ENCODE measurements at places on chromosomes 7 and 10. TPM values are rescaled to one million over a fixed set of nuclear protein-coding genes. Genes with fewer than 3 reads are reported as not detected.

SORBS1 gene
- total RNA-seq: 0.12 TPM

AS3MT gene
- total RNA-seq: 4.5 TPM

FAM25C gene
- not detected for total RNA-seq

GSTO2 gene
- 3.2 TPM for total RNA-seq

MRLN gene
- not detected for total RNA-seq

NUP42 gene
- 18.1 TPM for total RNA-seq

EBLN1 gene
- not detected for total RNA-seq

NAT16 gene
- not detected for total RNA-seq

RNF32 gene
- 2.5 TPM for total RNA-seq

SAMD8 gene
- total RNA-seq: 28.3 TPM

TAS2R39 gene
- not detected for total RNA-seq

TAS2R5 gene
- 0.21 TPM for total RNA-seq

GRID2IP gene
- total RNA-seq: not detected

GRCh38 chr7:139264220-139264619 is 33.2 kb downstream of the UBN2 start:
- no peak for DNase-seq

GRCh38 chr10:97081621-97082235 is 104.0 kb downstream of the SLIT1 start:
- DNase-seq: peak; percentile 28

GRCh38 chr7:48033922-48034321 is 1.4 kb upstream of the C7orf57 start:
- DNase-seq: no peak

DNA sequence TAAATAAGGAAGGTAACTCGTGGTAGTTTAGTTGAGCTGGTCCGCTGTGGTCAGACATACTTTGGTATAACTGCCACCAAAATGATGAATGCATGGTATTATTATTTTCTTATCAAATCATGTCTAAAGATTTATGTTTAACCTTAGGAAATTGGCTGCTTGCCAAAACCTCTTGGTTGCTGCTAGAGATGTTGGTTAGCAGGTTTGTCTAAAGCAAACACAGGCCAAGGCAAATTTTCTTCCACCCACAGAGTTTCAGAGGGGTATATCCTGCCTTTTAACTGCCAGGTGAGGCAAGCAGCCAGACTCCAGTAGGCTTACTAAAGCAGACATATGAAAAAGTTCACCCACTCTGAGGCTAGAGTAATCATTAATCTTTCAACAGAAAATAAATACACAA is 101.4 kb downstream of the SEMA3E start:
- no peak for DNase-seq

DNA sequence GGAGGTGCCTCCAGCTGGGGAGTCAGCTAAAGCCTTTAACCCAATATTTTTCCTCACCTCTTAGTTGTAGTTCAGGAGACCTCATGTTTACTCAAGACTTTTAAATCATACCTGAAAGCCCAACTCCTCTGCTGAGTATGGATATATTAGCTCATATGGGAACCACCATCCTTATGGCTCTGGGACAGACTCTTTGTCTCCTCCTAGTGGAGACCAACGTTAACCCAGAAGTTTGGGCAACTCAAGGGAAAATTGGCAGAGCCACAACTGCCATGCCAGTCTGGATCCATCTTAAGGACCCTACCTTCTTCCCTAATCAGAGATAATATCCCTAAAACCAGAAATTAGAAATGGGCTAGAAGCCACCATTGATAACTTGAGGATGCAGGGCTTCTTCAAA is 80.8 kb downstream of the TMEM106B start:
- DNase-seq: no peak

DNA sequence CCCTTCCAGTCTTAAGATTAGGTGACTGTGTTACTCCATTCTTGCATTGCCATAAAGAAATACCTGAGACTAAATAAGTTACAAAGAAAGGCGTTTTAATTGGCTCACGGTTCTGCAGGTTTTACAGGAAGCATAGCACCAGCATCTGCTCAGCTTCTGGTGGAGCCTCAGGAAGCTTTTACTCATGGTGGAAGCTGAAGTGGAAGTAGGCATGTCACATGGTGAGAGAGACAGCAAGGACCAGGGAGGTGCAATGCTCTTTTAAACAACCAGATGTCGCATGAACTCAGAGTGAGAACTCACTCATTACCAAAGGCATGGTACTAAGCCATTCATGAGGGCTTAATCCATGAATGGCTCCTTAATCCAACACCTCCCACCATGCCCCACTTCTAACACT is 34.0 kb upstream of the TMEM273 start:
- no peak for DNase-seq

DNA sequence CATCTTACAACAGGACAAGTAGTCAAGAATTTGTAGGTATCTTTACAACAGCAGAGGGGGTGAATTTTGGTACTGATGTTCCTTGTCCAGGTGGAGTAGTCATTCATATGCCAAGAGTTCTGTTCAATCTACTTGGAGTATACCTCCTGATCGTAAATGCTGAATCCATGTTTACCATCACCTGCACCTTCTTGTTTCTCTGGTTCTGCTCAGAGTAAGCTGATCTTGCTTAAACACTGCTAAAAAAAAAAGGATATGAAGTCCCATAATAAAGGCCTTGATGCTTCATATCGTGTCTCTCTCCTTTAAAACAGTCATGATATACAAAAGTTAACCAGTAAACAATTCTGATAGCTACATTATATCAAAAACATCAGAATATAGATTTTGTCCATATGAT is 45.3 kb upstream of the FOXP2 start:
- DNase-seq: no peak

DNA sequence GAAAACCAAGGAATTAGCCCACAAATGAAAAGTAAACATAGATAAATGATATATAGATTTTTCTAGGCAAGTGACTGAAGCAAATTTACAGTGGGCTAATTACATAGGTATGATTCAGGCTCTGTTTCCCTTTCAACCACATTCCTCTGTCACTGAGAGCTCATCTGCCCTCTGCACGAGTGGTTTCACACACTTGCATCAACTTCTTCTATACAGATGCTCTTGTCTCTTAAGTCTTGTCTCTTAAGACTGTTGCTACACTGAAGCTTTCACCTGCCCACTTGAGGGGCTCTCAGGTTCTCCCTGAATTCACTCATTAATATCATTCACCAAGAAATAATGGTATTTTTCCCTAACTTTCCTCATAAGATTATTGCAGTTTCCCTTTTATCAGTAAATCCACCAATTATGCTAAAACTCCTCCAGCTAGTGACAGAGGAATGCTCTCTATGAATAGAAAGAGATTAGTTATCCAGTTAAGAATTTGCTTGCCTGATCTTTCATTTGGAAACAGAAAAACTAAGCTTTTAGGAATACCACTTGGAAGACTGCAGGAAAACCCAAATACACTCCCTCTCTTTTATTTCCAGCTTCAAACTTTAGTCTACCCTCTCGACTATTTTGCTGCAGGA is 95.7 kb downstream of the ELAPOR2 start:
- no peak for DNase-seq

GRCh38 chr10:6741541-6741941 is 161.5 kb upstream of the PRKCQ start:
- no peak for DNase-seq

DNA sequence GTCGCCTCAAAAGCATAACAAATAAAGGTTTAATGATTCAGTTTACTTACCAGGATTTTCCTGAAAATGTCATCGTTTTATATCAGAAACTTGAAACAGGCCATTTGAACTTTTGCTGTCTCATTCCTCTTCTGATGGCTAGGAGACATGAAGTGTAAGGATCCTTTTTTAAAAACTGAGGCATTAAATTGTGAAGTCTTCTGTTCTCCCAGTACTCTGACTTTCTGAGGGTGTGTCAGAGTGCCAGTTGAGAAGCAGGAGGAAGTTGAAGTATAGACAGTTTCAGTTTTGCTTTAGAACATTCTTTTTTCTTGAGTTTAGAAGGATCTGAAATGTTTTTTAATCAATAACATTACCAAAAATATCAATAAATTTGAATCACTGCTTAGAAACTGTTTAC is at the start of gene SAMD9L:
SAMD9L (minus strand) TSS at position 242 of the 400 bp plus-strand sequence. CDS start 12,414 bp downstream, outside the sequence.
- no peak for DNase-seq

GRCh38 chr7:7816816-7817536 is 98.6 kb upstream of the RPA3 start:
- no peak for DNase-seq

DNA sequence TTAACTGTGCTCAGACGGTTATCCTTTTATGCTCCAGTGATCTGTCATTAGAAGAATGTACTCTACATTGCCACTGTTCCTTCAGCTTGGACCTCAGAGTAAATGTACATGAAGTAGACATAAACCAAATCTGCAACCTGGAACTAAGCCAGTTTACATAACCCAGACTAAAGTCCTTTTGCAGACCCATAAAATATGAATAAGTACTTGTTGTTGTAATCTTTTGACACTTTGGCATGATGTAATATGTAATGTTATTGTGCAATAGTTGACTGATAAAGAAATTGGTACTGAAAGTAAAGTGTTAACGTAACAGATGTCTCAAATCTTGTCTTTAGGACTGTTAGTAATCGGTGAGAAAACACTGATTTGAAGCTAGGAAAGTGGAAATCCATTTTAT is 115.8 kb upstream of the SORCS1 start:
- no peak for DNase-seq

GRCh38 chr7:87220026-87220733 is 648 bp upstream of the TMEM243 start:
- peak; percentile 66 for DNase-seq

DNA sequence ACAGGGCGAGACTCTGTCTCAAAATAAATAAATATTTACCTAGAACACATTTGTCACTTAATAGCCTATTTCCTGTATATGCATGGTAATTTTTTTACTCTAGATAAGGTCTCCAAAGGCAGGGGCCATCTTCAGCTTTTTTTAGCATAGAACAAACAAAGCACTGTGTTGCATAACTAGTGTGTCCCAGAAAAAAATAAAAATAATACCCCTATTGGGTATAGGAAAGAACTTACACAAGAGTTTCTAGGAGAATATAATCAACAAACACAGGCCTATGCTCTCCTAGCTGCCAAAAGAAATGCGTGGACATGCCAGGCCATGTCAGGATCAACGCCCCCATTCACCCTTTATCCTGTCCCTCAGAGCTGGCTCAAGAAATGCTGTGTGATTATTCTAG is 103.6 kb downstream of the PARD3 start:
- DNase-seq: no peak

DNA sequence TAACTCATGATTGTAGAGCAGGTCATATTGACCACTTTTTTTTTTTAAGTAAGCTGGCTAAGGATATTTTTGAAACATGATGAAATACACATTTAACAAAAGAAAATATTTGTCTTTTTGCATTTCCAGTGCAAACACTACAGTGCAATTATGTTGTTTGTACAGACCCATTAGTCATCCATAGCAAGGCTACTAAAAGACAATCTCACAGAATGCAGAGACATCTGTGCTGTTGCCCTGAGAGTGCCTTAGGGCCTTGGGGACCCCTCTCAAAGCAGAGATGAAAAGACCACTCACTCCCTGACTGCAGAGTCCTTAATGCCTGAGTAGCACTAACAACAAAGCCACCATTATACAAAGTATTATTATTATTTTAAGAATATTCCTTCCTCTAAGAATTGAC is 104.5 kb downstream of the NRCAM start:
- DNase-seq: no peak

DNA sequence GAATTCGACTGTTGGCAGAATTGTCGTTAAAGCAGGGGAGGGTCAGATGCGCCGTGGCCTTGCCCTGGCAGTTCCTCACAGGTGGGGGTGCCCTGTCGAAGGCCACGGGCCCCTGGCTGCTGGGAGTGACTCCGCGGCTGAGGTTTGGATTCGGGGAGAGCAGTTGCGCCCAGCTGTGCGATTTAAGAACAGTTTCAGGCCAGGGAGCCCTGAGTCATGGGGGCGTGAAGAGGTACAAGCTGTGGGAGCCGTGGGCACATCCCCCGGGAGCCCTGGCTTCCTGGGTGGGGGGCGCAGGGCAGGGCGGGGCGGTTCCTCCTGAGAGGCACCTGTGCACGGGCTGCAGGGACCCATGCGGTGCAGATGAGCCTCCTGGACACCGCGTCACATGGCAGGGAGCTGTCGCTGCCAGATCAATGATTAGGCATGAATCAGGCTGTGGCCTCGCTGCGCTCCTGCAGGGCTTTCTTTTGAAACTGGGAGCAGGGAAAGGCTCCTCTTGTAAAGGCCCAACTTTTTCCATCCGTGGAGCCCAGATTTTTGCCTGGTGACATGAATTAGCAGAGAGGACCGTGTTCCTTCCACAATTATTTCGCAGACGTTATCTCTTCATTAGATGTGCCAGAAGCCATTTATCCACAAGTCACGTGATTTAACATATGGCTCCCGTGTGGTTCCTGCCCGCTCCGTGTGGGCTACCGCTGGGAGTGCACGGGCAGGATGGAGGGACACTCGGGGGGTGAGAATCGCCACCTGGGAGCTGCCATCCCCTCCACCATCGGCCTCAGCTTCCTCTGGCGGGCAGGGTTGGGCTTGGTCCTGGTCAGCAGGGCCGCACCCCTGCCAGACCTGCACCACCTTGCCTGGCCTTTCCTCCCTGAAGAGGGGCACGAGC is 918 bp downstream of the PWWP2B start:
- peak; percentile 60 for DNase-seq

DNA sequence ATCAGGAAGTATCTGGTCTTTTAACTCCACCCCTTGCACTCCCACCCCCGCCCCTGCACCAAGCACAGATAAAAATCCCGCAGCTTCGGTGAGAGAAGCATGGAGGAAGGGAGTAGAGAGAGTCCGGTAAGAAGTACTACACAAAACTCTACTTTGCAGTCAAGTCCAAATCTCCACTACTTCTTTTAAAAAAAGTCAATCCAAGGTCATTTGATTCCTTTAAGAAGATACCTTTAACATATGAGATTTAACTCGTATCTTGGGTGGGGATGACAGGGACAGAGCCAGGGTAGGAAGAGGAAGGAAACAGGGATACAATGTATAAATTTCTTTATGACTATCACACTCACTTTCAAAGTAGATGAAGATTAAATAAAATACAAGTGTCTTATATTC is 132.1 kb downstream of the NRBF2 start:
- peak; percentile 11 for DNase-seq

- DNase-seq: peak; percentile 96
Measured at GRCh38 chr7:132065193-132065988, 509.0 kb upstream of the PODXL start.

- DNase-seq: no peak
Measured at GRCh38 chr10:51935341-51935740, 235.9 kb upstream of the CSTF2T start.

Measured in HFFc6 (cell line).